Activated T-helper 2 cell treated with anti-CD3 and anti-CD28 coated beads, Interferon-gamma antibody, Interleukin-2, Interleukin-4, amounts not matched to agents 10 μg/mL and 5 μg/mL and 100 μg/mL, durations not matched to agents 14 hours and 24 hours and 36 hours (primary cell): ENCODE measurements at places on chromosomes 6 and 20. TPM values are rescaled to one million over a fixed set of nuclear protein-coding genes. Genes with fewer than 3 reads are reported as not detected.
A peak's percentile ranks its signal among the peaks of the same experiment; 100 is the strongest.

- peaks cover 48% of the 10 kb centered on the region for H3K36me3 ChIP-seq
- peak overlapping the region; percentile 31 for H3K27ac ChIP-seq
Observed at GRCh38 chr6:42572523-42572922, 8.7 kb downstream of the UBR2 start.

- H3K27ac ChIP-seq, result no peak overlapping the region
- DNase-seq, result no peak
- H3K27me3 ChIP-seq, result no peaks in the 10 kb centered on the region
- H3K4me3 ChIP-seq, result no peak overlapping the region
- H3K4me1 ChIP-seq, result no peaks in the 10 kb centered on the region
Observed at GRCh38 chr20:16158090-16158975, 414.9 kb downstream of the KIF16B start.

DNA sequence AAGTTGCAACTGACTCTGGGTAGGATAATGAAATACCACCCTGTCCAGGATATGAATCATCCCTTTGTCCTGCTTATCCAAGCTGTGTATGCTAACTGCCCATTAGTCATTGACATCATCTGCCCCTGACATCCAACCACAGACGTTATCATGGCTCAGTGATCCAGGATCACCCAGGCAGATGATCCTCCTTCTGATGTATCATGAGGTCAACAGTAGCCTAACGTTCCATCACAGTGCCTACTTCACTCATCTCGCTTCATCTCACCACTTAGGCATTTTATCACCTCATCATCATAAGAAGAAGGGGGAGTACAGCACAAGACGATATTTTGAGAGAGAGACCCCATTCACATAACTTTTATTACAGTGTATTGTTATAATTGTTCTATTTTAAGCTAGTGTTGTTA, 13.4 kb upstream of the BTN3A2 start:
- no peak for DNase-seq
- H3K4me3 ChIP-seq, result no peak overlapping the region
- no peak overlapping the region for H3K27ac ChIP-seq
- H3K27me3 ChIP-seq, result peaks cover 1% of the 10 kb centered on the region

GRCh38 chr6:51450248-51450957, 631.7 kb downstream of the TFAP2B start:
- no peaks in the 10 kb centered on the region for H3K27me3 ChIP-seq
- no peak for DNase-seq
- H3K4me3 ChIP-seq, result no peak overlapping the region
- no peaks in the 10 kb centered on the region for H3K36me3 ChIP-seq

DNA sequence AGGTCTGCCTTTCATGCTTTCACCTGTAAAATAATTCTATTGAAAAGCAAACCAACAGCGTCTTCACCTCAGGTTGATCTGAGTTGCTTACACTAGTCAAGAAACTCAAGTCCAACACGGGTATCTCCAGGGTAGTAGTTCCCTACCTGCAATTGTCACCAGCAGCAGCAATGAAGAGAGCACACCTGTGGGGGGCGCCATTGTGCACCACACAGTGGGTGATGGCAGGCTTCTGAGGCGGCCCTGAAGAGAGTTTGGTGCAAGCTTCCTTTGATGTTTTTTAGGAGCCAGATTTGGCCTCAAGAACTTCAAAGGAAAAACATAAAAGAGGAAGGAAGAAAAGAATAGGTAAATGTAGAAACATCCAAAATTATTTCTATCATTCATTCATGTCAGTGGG, 45.1 kb downstream of the KIAA0319 start:
- H3K4me1 ChIP-seq, result no peaks in the 10 kb centered on the region
- no peaks in the 10 kb centered on the region for H3K36me3 ChIP-seq
- DNase-seq, result no peak
- no peak overlapping the region for H3K4me3 ChIP-seq

The BNIP5 gene
- total RNA-seq, result not detected in 2 replicates

GRCh38 chr20:42949950-42950349, 239.8 kb downstream of the PTPRT start:
- no peak overlapping the region for H3K4me3 ChIP-seq
- DNase-seq, result no peak
- H3K4me1 ChIP-seq, result no peaks in the 10 kb centered on the region
- no peaks in the 10 kb centered on the region for H3K27me3 ChIP-seq
- no peaks in the 10 kb centered on the region for H3K36me3 ChIP-seq

The EYS gene
- not detected in 2 replicates for total RNA-seq
